Esophagus mucosa (tissue), 1 donor: ENCODE measurements at places on chromosomes 16 and 17. TPM values are rescaled to one million over a fixed set of nuclear protein-coding genes. Genes with fewer than 3 reads are reported as not detected.

GRCh38 chr16:9259914-9260608 is 168.6 kb downstream of the HAPSTR1 start:
- no peak for ATAC-seq

DNA sequence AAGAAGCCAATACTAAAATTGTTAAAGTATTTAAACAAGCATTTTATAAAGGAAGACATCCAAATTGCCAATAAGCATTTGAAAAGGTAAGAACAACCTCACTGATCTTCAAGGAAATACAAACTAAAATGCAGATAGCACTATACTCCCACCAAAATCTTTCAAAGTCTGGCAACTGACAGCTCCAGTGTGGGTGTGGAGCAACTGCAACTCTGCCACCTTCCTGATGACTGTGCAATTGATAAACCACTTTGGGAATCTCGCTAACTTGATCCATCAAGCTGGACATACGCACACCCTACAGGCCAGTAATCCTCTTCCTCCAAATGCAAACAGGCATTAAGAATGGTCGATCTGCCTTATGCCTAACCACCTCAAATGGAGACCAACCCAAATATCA is 31.9 kb downstream of the LITAFD start:
- no peak for ATAC-seq

DNA sequence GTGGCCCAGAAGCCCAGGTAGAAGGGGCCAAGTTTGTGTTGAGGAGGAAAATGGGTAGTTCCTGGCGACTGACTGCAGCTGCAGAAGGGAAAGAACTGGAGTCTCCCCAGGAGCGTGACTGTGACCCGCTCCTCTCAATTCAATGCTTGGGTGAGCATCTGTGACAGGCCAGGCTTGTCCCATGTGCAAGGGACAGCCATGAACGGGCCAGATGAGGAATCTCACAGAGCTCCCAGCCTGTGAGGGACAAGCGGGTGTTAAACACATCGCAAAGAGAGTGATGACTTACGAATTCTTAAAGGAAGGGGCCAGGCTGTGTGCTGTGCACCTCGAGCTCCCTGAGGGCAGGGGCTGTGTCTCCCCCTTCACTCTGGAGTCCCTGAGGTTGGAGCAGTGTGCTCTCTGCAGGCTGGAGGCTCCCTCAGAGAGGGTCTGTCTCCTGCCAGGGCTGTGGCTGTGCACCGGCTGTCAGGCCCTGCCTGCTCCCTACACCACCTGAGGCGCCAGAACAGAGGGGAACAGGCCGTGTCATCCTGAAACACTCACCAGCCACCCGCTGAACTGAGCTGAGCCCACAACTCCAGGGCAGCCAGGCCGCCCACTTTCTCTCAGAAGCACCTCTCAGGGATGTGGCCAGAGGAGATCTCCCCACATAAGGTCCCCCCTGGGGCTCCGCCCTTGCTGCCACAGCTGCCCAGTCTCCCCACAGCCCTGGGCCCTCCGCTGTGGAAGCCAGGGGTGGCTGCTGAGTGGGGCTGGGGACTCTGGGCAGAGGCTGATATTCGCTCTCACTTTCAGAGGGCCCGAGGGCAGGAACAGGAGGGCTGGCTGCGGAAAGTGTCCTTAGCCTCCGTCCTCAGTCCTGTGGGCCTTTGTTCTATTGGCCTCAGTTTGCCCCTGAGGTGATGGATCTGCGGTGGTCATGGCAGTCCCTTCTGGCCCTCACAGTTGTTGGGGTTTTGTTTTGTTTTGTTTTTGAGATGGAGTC is 25.7 kb upstream of the NXPH3 start:
- ATAC-seq: no peak

DNA sequence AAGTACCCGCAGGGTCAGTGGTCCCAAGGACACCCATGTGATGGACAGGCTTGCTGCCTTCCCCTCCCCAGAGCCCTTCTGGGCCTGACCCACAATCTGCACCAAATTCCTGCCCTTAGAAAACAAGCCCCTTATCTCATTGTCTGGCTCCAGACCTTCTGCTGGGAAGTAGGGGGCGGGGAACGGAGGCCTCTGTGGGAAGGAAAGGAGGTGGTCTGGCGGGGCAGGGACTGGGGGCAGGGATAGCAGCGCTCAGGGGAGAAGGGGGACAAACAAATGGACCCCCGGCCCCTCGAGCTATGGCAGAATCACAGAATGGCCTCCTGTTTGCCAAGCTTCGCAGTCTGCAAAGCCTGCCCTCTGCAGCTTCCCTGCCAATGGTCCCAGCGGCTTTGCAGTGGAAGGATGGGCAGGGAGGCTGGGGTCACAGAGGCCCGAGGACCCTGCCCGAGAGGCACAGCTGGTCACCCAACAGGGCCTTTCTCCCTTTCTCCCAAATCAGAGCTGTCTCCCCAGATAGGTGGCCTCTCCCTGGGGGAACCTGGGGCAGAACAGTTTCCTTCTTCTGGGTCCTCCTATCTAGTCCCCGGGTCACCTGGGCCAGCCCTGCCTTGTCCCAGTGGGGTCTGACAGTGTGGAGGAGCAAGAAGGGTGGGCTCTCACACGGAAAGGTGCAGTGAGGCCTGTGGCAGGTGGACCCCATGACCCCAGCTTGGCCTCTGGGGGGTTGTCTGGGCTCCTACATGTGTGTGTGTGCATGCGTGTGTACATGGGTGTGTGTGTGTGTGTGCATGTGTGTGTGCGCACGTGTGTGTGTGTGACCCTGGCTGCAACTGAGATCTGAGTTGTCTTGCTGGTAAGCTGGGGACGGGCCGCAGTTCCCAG is 25.5 kb downstream of the TMEM235 start:
- no peak for ATAC-seq

Gene GRAP
- total RNA-seq: 1.00 TPM

Gene HSD17B2
- total RNA-seq: 1.7 TPM
